ENCODE measurements at places on chromosomes 7 and 10.

DNA sequence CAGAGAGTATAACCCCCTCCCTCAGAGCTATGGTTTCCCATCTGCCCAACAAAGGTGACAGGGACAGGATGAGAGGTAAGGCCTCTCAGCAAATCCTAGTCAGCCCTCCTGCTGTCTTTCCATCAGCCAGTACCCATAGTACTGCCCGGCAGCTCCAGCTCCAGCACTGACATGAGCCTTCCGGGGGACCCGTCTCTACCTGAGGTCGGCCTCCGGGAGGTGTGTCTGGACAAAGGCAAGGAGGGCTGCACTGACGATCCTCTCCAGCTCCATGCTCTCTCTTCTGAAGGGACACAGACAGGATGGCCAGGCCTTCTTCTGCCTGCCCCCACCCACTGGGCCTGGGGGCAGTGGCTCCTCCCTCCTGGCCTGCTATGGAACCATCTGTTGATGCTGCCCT, 4.3 kb downstream of the FBXL15 start:
- no peak for DNase-seq

- DNase-seq, result no peak
These were observed 176.1 kb downstream of the SH3PXD2A start for GRCh38 chr10:103679096-103679790.

GRCh38 chr7:131555552-131556052, 826 bp downstream of the PODXL start:
- DNase-seq, result no peak

DNA sequence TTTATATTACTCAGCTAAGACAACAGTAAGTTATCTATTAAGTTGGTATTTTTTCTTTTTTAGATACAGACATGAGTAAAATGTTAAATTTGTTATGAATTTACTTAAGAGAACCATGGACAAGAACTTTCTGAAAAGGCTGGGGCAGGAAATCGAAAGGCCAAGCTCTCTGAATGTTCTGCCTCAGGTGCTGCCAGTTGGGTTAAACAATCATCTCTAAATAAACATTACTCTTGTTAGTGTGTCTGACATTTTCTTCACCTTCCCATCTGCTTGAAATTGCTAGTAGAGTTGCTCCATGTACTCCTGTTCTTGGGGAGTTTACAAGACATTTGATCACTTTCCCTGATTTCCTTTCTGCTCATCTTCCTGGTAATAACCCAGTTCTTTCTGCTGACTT, 87.5 kb downstream of the ANKRD7 start:
- DNase-seq, result no peak

- peak; percentile 89 for DNase-seq
These were observed 59.0 kb upstream of the CHST15 start for GRCh38 chr10:124152139-124153022.

- no peak for DNase-seq
These were observed 28.0 kb downstream of the ABRAXAS2 start for GRCh38 chr10:124829447-124830115.

GRCh38 chr10:95356190-95356955, 65.6 kb upstream of the PDLIM1 start:
- DNase-seq, result no peak

DNA sequence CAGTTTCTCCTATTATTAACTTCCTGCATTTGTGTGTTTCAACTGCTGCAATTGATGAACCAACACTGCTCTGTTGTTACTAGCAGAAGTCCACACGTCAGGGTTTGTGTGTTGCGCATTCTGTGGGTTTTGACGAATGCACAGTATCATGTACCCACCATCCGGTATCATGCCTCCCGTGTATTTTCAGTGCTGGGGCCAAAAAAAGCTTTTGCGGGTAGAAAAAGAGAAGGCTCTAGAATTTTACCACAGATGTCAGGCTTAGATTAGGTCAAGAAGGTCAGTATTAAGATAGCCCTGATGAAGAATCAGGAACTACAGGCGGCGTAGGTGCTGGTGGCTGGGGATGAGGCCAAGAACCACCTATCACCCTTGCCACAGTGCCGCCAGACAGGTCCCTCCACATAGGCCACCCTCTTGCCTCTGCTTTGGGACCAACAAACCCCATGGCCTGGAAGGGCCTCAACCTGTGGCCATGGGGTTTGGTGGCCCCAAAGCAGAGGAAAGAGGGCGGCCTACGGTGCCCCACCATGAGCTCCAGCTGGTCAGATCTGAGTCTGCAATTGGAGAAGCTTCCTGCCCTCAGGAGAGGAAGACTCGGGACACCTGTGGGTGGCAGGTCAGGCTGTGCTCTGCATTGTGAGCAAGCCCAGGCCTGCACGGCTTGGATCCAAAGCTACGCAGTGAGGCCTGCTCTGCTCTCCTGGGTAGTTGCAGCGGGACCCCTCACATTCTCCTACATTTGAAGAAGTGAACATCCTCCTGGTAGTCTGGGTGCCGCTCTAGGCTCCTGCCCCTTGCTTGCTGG, 71.9 kb downstream of the MKI67 start:
- DNase-seq, result no peak

GRCh38 chr10:69815104-69815503, 13.4 kb downstream of the COL13A1 start:
- DNase-seq, result no peak

- no peak for DNase-seq
These were observed 265.6 kb upstream of the HGF start for GRCh38 chr7:82035456-82035855.

- DNase-seq, result no peak
These were observed 1.8 kb upstream of the GALNT17 start for GRCh38 chr7:71130031-71130679.

DNA sequence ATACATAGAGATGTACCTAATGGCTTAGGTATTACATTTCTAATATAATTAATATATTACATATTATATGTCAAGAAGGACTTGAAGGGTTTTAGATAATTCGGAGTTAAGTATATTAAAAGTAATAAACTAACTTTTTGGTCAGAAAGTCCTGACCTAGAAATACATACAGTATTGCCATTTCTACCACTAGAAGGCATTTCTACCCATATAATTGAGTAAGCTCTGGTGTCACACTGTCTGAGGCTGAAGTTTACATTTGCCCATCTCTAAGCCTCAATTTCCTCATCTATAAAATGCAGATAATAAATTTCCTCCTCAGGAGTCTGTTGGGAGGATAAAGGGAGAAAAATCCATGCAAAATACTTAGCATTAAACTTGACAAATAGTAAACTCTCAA, 7.1 kb downstream of the FKBP14 start:
- DNase-seq, result no peak

- peak; percentile 55 for DNase-seq
These were observed 90.7 kb downstream of the LRRC4 start for GRCh38 chr7:127940381-127941160.

DNA sequence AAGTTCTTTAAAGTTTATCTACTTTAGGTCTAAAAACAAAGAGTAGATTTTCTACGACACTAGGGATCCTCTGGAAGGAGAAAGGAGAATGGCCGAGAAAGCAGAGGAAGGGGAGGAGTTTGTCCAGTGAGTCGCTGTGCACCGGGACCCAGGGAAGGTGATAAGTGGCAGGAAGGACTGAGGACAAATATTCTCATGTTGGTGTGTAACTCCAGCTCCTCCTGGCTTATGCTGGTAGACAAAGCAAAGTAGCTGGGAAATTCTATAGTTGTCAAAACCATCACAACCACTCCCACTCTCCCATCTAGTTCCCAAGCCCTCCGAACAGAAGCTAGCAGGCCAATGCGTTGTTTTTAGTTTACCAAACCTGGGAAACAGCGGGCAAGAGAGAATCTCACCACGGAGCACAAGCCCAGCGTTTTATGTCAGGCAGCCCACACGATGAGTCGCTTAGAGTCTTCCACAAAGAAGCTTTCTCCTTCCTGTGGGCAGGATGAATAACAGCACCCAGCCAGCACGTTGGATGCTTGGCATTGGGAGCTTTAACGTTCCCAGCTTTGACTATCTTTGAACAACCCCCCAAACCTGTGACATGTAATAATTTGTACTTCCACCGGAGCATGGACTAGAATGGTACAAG, 32.9 kb upstream of the JCAD start:
- DNase-seq, result peak; percentile 38

Measured in AG20443 (cell line).